ENCODE measurements at places on chromosomes 6 and 20.

- DNase-seq = no peak
Observed at GRCh38 chr6:14501914-14502313, 384.3 kb downstream of the CD83 start.

DNA sequence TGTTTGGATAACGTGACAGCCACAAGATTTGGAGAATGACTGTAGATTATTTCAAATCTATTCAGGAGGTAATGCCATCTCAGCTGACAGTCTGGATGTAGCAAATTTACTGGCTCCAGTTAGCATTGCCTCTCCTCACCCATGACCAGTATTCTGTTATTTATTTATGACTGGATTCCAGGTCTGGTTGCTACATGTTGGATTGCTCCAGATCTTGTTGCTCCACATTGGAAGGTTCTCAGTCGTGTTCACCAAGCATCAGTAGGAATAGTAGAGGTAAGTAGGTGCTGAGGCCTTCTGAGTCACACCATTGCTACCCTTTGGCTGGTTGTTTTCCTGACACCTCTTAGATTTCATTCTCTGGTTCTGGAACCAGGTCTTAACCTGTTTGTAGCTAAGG lies 69.5 kb upstream of the ELOVL5 start:
- DNase-seq = no peak

DNA sequence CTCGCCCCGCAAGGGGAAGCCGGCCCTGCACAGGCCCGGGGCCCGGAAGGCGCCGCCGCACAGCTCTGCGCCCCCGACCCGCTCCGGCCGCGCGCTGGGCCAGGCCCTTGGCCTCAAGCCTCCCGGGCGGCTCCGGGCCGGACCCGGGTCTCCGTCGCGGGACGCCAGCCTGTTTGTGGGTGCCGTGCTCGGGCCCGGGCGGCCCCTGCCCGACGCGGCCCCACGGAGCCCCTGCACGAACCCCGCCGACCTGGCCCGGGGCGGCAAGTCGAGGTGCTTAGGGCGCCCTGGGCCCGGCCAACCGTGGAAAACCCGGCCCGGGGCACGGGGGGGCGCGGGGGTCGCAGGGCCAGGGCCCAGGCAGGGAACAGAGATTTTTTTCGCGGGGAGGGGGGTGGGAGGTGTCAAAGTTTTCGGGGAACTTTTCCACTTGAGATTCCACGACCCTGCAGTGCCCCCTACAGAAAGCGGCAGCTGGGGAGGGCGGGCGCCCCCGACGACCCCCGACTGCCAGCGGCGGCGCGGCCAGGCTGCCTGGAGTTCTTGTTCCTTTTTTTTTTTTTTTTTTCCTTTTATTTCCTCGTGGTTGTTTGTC lies 805 bp upstream of the STX16 start:
- DNase-seq = no peak

GRCh38 chr6:169079650-169080049 lies 174.0 kb downstream of the THBS2 start:
- no peak for DNase-seq

- DNase-seq = no peak
Observed at GRCh38 chr6:42118162-42119001, 24.0 kb downstream of the C6orf132 start.

DNA sequence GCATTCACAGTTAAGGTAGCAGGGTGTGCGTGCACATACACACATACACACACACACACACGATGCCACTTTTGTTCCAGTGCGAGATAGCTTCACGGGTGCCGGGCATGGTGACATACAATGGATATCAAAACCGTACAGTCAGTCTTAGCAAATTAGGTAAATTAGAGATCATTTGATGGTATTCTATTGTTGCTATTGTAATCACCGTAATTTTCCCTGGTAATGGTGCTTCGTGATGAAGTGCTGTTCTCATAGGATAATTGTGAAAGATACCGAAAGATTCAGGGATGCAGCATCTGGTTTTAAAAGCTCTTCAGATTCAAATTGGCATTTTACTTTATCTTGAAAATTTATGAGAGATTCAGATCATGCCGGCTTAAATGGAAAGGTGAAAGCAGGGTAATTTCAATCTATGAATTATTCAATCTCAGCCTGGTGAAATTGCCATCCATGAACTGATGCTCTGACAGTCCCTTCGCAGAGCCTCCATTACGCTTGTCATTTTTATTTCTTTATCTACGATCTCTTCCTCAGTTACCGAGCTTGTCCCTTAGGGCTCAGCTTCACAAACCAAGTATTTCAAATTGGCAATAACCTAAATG lies 71.3 kb upstream of the SOX4 start:
- DNase-seq = no peak

- DNase-seq = no peak
Observed at GRCh38 chr20:16143596-16143995, 429.7 kb downstream of the KIF16B start.

GRCh38 chr20:18589941-18590674 lies 2.3 kb downstream of the DTD1 start:
- DNase-seq = no peak

GRCh38 chr6:31622684-31623091 lies 2.2 kb downstream of the PRRC2A start:
- no peak for DNase-seq

DNA sequence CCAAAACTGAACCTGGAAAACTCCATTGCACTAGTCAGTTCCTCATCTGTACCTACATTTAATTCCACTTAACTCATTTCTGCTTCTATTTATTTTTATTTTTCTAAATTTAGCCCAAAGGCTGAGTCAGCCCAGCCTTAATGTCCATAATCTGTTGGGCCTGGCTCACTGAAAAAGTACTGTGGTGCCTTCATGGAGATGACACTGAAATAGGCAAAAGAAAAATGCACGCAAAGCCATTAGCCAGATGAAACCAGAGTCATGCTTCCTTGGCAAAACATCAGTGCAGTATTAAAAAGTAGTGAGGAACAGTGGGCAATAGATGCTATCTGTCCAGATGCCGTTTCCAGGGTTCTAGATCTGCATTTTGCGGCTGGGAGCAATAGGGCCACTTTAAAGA lies 14.7 kb upstream of the PLCB4 start:
- no peak for DNase-seq

GRCh38 chr6:169968541-169969270 lies 217.3 kb downstream of the ERMARD start:
- DNase-seq = no peak

GRCh38 chr6:129635396-129636130 lies 74.4 kb downstream of the ARHGAP18 start:
- DNase-seq = no peak

- no peak for DNase-seq
Observed at GRCh38 chr20:10367693-10367942, 66.4 kb downstream of the MKKS start.

GRCh38 chr6:89482126-89482525 lies 49.2 kb downstream of the ANKRD6 start:
- no peak for DNase-seq

DNA sequence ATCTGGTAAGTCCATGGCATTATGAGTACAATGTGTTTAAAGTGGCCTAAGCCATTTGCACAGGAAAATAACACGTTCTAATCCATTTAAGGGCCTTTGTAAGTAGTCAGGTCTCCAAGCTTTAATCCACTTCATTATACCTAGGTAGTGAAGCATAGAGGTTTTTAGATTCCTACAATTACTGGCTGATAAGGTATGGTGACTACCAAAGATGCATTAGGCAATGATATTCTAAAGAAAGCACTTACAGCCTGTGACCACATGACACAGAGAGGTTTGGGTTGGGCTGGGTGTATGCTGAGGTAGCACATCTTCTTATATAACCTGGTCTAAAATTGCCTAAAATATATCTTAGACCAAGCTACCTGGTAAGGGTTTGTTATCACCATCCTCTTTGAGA lies 504.4 kb downstream of the TFAP2B start:
- DNase-seq = no peak

DNA sequence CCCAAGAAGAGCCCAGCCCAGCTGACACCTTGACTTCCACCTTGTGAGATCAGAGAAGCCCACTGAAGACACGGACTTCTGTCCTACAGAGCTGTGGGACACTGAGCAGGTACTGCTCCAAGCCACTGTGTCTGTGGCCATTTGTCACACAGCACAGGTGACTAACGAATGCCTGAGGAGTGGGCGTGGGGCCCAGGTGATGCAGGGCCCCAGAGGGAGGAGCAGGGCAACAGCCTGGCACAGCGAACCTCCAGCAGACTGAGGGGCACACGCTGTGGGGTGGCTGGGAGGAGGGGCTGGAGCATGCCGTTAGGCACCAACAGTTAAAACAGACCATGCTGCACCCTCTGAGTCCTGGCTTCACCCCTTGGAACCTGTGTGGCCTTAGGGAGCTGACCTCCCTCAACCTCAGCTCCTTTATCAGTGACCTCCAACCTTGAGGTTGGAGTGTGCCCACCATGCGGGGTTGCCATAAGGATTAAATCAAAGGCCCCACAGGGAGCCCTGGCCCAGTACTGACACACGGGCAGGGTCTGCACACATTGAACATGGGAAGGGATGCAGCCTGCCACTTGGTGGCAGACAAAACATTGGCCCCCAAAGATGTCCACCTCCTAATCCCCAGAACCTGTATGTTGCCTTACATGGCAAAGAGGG lies 119.9 kb upstream of the CST7 start:
- DNase-seq = no peak

- no peak for DNase-seq
Observed at GRCh38 chr20:59004493-59004762, 2.6 kb downstream of the CTSZ start.

DNA sequence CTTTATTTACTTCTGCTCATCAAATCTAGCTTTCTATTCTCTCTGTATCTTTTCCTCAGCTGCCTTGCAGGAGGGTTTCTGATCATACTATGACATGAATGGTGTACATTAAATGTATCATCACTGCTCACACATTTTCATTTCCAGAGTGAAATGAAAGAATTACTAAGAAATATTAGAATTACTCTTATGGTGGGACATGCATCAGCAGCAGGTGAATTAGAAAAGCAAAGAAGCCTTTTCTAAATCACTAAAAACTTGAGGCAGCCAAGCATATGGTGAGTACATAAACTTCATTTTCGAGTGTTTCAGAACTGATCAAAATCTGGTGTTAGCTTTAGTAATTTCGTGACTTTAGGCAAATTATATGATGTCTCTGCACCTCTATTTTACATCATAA lies 23.6 kb downstream of the IL17A start:
- no peak for DNase-seq

GRCh38 chr6:37171201-37171969 lies 1.4 kb downstream of the PIM1 start:
- DNase-seq = peak; percentile 26

GRCh38 chr6:33088258-33088930 lies 12.6 kb downstream of the HLA-DPB1 start:
- no peak for DNase-seq

DNA sequence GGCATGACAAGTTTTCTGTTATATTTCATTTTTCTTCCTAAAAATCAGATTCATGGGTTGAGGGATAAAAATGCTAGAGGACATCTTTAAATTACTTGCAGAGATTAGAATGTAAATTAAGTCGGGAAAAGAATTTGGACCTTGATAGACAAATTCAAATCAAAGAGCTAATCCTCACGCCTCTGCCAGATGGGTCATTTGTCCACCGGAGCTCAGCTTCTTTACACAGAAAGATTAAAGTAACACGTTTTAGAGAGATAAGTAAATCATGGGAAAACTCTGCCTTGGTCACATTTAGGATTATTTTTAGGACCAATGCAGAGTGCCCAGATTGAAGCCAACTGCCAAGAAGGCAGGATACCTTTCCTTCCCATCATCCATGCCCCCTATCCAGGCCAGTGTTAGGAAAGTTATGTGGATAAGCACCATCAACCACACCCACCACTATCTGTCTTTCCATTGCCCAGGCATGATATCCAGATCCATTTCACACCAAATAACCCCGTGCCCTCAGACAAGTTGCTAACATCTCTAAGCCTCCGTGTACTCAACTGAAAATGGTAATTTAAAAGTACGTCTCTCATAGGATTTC lies 397.4 kb upstream of the PLCB4 start:
- no peak for DNase-seq

DNA sequence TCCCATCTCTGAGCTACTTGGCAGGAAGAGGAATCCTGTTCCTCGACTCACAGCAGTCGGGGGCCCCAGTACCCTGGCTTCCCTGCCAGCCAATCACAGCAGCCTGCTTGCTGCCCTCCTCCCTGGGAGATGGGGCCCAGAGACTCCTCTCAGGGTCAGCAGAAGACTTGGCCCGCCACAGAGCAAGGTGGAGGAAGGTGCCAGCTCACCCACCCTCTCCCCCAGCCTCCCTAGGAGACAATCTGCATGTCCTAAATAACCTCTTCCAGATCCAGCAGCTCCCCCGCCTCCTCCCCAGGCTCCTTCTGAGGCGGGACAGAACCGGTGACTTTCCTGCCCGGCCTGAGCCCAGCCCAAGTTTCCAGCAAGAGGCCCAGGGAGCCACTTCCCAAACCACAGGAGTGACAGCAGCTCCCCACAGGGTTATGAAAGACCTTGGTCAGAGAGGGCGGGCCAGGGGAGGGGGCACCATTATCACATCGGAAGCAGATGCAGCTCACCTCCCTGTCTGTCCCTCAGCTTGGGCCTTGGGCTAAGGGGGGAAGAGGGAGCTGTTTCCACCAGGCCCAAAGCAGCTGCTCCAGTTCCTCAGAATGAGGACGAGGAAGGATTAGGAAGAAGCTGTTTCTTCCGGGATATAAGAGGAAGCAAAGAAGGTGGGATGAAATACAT lies 2.3 kb downstream of the CCND3 start:
- DNase-seq = peak; percentile 11
